Left cardiac atrium (tissue), 4 donors: ENCODE measurements at places on chromosomes 6 and 20. TPM values are rescaled to one million over a fixed set of nuclear protein-coding genes. Genes with fewer than 3 reads are reported as not detected.

- no peak for DNase-seq
Measured at GRCh38 chr6:134756374-134757025, 193.4 kb downstream of the ALDH8A1 start.

DNA sequence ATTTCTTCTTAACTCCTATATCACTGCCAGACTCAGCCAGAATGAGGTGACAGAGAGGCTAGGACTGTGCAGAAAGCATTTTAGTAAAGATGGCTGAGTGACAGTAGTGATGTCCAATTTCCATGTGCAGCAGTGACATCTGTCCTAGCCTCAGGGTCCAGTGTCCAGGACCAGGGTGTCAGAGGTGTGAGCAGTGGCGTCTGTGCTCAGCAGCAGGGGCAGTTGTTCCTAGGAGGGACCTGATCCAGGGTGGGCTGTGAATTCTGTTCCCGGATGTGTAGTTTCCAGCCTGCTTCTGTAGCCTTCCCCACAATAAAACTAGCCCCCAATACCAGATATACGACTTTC is 6.0 kb downstream of the HLA-B start:
- DNase-seq, result no peak

DNA sequence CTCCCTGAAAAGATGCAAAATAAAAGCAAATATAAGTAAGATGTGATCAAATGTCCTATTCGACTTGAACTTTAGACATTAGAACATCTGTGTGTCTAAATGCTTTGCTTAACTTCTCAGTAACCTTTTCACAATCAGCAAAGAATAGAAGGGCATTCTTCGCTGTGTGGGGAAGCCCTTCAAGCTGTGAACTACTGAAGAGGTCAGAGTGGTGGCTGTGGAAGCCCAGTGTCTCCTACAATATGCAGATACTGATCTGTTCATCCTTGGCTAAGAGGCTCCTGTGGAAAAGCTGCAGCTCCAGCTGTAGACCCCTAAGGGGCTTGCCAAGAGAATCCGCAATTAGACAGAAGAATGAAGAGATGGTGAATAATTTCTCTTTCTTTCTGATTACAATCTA is 400.3 kb upstream of the SASH1 start:
- DNase-seq, result no peak

GRCh38 chr20:58751979-58752378 is 59.4 kb downstream of the NPEPL1 start:
- DNase-seq, result no peak

The C2 gene
- total RNA-seq, result 12.3 TPM

The LY6G6F gene
- not detected for total RNA-seq

The SNX21 gene
- total RNA-seq, result 23.2 TPM

The SSTR4 gene
- not detected for total RNA-seq

DNA sequence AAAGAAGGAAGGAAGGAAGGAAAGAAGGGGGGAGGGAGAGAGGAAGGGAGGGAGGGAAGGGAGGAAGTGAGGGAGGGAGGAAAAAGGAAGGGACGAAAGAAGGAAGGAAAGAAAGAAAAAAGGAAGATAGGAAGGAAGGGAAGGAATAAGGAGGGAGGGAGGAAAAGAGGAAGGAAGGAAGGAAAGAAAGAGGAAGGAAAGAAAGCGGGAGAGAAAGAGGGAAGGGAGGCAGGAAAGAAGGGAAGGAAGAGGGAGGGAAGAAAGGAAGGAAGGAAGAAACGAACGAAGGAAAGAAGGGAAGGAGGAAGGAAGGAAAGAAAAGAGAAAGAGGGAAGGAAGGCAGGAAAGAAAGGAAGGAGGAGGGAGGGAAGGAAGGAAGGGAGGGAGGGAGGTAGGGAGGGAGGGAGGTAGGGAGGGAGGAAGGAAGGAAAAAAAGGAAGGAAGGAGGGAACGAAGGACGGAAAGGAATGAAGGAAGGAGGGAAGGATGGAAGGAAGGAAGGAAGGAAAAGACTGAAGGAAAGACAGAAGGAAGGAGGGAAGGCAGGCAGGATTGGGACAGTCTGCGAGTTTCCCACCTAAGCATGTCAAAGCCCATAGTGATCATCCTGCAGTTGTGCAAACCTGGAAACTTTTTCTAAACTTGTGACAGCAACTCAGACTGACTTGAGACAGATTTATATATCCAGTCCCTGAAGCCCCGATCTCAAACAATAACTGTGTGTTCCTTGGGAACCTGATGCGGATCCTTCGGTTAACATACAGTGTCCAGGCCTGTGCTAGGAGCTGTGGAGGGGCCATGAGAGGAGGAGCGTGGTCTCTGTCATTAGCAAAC is 59.8 kb upstream of the IYD start:
- no peak for DNase-seq

DNA sequence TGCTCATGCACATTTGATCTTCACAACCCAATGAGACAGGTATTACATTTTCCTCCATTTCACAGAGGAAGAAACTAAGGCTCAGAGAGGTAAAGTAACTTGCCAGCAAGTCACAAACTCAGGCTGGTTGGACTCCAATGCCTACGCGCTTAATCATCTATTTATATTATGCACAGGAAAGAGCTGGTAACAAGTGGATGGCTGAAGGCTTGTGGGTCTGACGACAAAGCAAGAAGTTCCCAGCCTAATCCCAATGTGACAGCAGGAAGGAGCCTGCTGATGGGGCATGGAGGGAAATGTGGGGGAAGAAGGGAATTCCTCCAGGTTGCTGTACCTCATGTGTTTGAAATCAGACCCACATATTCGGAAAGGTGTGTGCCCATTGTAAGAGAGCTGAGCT is 3.9 kb downstream of the CDH22 start:
- DNase-seq, result no peak

DNA sequence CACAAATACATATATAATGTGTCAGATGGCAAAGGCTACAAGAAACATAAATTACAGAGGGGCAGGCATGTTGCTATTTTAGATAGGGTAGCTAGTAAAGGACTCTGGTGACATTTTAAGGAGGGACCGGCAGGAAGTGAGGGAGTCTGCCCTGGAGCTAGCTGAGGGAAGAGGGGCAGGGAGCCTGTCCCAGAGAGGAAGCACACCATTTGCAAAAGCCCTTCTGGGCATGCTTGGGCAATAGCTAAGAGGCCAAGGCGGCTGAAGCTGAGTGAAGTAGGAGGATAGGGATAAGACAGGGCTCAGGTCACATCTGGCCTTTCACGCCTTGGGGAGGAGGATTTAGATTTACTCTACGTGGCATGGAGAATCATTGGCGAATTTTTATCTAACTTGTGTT is 96.2 kb downstream of the RTN4IP1 start:
- no peak for DNase-seq

DNA sequence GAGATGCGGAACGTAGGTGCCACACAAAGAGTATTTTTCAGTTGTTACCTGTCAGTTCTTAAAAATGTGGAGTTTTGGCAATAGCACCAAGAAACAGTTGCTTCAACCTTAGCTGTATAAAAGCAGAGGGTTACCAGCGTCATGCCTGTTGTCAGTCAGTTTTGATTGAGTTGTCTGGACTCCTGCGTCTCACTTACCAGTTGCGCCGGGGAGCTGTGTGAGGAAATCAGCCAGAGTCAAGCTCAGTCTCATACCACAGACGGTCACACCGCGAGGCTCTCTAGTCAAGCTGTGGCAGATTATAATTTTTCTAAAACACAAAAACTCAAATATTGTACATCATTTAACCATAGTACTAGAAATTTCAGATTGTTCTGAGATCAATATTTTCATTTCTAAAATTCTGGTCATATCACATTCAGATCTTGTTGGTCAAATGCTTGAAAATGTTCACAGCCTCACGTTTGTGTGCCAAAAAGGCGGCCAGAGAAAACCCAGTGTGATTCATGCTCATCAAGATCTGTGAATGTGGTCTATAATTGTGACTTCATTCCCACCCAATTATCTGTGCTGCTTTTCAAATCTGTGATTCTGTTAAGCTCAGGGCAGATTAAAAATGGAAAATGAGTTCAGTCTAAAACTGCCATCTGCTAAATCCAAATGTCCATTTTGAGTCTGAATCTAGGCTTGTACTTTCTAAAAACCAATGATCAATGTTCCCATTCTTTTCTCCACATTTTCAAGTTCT is 37.5 kb downstream of the SASH1 start:
- DNase-seq, result no peak
